ENCODE measurements at places on chromosomes 6 and 20.

GRCh38 chr6:143007646-143008045, 53.0 kb upstream of the AIG1 start:
- no peak overlapping the region for H3K27ac ChIP-seq
- no peak for DNase-seq
- H3K36me3 ChIP-seq, result no peaks in the 10 kb centered on the region
- no peaks in the 10 kb centered on the region for H3K27me3 ChIP-seq
- H3K4me3 ChIP-seq, result no peak overlapping the region

DNA sequence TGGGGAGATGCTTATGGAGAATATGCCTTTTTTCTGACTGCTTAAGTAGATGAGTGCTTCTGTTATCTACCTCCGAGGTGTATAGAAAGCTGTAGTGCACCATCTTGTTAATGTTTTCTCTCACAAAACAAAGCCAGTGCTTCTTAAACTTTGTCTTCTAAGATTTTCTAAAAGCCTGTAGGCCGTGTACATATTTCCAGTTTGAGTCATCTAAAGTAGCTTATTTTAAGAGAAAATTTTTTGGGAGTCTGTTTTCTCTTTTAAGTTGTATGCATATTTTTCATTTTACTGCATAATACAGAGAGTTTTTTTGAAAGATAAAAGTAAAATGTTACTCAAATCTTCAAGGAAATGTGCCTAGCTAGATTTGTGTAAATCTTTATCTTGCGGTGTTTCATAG, 151.7 kb downstream of the GRIK2 start:
- H3K4me1 ChIP-seq, result no peaks in the 10 kb centered on the region
- H3K4me3 ChIP-seq, result no peak overlapping the region
- H3K36me3 ChIP-seq, result no peaks in the 10 kb centered on the region
- no peak for DNase-seq
- no peak overlapping the region for H3K27ac ChIP-seq

DNA sequence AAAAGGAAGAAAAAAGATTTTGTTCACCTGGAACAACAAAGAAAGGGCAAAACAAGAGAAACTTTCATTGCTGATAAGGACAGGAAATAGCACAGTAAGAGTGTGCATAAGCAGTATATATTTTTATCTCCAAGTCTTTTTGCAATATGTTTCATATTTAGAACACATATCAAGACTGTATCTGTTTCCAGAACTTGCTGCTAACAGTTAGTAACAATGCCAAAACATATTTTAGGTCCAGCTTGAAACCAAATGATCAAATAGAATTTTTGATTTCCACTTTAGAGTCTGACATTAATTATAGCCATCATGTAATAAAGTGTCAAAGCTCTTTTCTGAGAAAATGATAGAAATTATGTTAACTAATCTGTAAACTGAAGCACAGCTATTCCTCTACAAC, 143.5 kb upstream of the SUPT3H start:
- H3K27ac ChIP-seq, result no peak overlapping the region
- peaks cover 3% of the 10 kb centered on the region for H3K4me1 ChIP-seq
- no peak for DNase-seq
- no peaks in the 10 kb centered on the region for H3K27me3 ChIP-seq

DNA sequence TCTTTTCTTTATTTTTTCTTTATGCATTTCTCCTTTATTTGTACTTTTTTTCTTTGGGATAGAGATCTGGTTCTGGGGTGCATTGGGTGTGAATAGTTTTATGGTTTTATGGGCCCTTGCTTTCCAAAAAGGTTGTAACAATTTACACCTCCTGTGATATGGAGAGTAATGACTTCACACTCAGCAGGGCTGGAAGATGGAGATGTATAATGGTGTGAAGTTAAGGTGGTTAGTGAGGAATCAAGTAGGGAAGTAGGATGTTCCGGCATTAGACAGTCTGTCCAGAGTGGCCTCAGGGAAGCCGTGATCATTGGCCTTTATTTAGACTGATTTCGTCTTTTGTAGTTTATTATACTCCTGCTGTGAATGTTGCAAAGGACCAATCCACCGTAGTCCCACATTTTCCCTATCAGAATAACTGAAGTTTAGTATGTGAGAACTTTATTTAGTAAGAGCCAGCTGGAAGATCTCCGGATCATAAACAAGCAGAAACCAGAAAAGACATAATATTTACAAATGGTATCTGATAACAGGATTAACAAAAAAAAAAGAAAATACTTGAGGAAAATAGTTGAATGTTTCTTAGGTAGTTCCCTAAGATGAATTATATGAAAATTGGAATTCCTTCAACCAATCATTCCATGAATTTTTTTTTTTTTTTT, 255.5 kb downstream of the TBC1D7 start:
- H3K36me3 ChIP-seq, result no peaks in the 10 kb centered on the region
- peaks cover 15% of the 10 kb centered on the region for H3K27me3 ChIP-seq
- no peak for DNase-seq
- no peak overlapping the region for H3K27ac ChIP-seq
- H3K4me1 ChIP-seq, result peaks cover 2% of the 10 kb centered on the region

DNA sequence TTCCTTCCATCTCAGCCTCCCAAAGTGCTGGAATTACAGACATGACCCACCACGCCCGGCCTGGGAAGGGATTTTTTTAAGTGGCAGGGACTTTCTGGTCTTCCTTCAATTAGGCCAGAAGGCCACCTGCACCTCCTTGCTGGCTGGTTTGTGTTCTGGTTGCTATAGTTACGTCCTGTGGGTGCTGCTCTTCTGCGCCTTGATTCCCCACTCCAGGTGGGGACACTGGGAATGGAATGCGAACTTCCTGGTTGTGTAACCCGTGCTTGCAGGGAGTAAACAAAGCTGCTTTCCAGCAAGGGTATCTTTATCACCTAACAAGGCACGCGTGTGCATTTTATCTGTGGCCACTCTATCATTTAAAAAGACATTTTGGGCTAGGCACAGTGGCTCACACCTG, 117.7 kb downstream of the PLEKHG1 start:
- H3K4me1 ChIP-seq, result peaks cover 9% of the 10 kb centered on the region
- DNase-seq, result no peak
- no peak overlapping the region for H3K4me3 ChIP-seq
- H3K36me3 ChIP-seq, result no peaks in the 10 kb centered on the region
- H3K27ac ChIP-seq, result no peak overlapping the region

DNA sequence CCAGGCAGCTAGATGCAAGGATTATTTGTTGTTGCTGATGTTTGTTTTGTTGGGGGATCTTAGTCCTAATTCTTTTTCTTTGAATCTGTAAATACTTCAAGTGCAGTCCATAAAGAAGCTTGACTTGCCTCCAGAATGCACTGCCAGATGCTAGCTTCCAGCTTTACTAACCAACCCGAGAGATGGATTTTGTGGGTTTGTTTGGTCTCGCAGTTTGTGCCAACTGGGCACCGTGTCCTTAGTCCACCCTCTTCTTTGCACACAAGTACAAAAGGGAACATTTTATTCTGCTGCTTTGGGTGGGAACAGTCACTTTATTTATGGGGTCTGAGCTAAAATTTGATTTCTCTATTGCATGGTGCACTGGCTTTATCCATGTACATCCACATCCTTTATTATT, 212.0 kb downstream of the PLCB1 start:
- H3K4me1 ChIP-seq, result no peaks in the 10 kb centered on the region
- no peaks in the 10 kb centered on the region for H3K27me3 ChIP-seq
- DNase-seq, result no peak
- H3K27ac ChIP-seq, result no peak overlapping the region
- no peaks in the 10 kb centered on the region for H3K36me3 ChIP-seq

DNA sequence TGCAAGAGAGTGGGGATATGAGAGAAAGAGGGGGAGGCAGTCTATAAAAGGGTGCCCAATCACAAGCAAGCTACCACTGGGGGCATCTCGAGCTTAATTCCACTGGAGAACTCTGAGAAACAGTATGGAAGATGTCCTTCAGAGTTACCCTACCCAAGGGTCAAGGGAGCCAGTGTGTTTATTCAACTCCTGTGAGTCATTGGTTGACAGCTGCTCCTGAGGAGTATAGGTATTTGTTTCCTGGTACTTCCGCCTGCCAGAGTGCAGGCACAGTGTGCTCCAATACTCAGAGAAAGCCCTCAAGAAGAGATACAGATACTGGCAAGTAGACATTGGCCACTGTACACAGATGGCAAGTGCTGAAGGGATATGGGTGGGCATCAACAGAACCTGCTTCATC, 49.5 kb downstream of the ARHGAP40 start:
- no peak overlapping the region for H3K27ac ChIP-seq
- no peak overlapping the region for H3K4me3 ChIP-seq
- no peaks in the 10 kb centered on the region for H3K36me3 ChIP-seq
- DNase-seq, result no peak
- peaks cover 9% of the 10 kb centered on the region for H3K4me1 ChIP-seq

DNA sequence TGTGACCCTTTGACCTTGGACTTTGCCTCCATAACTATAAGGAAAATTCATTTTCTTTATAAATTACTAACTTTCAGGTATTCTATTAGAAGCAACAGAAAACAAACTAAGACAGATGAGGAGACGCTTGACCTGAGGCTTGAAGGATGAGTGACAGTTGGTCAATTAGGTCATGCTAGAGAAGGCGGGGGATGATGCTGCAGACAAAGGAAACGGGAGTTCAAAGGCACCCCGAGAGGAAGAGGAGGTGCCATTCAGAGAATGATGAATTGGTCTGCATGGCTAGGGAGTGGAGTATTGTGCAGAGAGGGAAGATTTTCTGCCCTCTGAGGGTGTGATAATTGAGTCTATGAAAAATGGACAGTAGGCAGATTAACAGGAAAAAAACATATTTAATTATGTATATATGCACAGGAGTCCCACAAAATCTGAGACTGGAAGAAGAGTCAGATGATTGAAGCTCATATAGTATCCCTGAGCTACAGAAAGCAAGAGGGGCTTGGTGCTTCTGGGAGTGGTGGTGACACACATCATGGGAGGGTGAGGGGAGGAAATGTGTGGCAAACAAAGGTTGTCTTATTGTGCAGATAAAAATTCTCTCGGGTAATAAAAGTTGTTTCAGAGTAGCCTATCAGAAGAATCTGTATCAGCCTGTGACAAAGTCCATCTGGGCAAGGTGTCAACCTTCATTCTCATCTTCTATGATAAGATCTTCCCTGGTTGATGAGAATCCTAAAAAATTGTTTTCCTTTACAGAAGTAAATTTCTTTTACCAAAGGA, 20.4 kb upstream of the FUCA2 start:
- H3K4me3 ChIP-seq, result no peak overlapping the region
- H3K36me3 ChIP-seq, result peaks cover 1% of the 10 kb centered on the region
- H3K4me1 ChIP-seq, result peaks cover 16% of the 10 kb centered on the region
- DNase-seq, result no peak
- no peaks in the 10 kb centered on the region for H3K27me3 ChIP-seq

GRCh38 chr6:142444376-142444775, 142.6 kb downstream of the ADGRG6 start:
- H3K27me3 ChIP-seq, result peaks cover 3% of the 10 kb centered on the region
- no peak overlapping the region for H3K4me3 ChIP-seq
- no peak for DNase-seq
- no peak overlapping the region for H3K27ac ChIP-seq
- no peaks in the 10 kb centered on the region for H3K4me1 ChIP-seq

DNA sequence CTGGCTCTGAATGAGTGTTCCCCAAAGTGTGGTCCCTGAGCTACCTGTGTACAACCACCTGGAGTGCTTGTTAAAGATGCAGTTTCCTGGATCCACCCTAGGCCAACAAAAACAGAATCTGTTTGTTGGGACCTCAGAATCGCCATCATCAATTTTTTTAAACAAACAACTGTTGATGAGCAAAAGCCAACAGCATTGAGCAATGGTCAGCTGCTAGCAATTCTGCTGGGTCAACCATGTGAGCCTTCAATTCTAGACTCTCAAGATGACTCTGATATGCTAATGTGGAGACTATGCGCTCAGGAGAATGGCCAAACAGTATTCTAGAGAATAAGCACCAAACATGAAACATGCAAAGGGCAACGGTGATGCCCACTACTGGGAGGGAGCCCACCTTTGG, 64.4 kb upstream of the IYD start:
- peaks cover 10% of the 10 kb centered on the region for H3K27me3 ChIP-seq
- H3K36me3 ChIP-seq, result no peaks in the 10 kb centered on the region
- H3K4me1 ChIP-seq, result peaks cover 1% of the 10 kb centered on the region
- DNase-seq, result no peak
- H3K27ac ChIP-seq, result no peak overlapping the region

- H3K27ac ChIP-seq, result no peak overlapping the region
- H3K36me3 ChIP-seq, result peaks cover 5% of the 10 kb centered on the region
- peaks cover 2% of the 10 kb centered on the region for H3K4me1 ChIP-seq
- H3K27me3 ChIP-seq, result no peaks in the 10 kb centered on the region
Observed at GRCh38 chr6:108707328-108707976, 140.8 kb upstream of the ARMC2 start.

DNA sequence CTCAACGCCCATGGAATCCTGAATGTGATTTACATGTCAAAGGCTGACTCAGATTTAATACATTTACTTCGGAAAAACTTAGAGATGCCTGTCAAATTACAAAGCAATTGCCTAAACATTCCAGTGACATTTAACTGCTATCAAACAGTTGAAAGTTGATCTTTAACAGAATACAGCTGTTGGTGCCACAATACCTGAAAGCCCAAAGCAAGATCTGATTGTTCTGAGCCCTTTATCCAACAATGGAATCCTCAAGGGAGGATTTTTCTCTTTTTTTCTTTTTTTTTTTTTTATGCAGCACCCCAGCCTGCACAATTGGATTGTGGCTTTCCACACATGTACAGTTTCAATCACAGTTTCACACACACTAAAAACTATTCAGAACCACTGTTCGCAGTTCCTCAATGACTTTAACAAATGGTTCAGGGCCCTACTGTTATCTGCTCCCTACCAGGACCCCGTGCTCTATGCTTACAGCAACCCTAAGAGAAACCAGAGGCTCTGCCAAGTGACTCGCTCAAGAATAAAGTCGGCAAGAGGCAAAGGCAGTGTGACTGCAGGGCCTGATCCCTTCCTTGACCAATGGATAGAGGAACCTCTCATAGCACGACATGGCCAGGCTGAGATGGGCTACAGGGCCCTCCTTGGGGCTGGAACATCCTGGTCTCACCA, 33.3 kb downstream of the EPB41L2 start:
- DNase-seq, result no peak
- H3K36me3 ChIP-seq, result peaks cover under 1% of the 10 kb centered on the region
- no peak overlapping the region for H3K27ac ChIP-seq
- no peak overlapping the region for H3K4me3 ChIP-seq
- H3K4me1 ChIP-seq, result no peaks in the 10 kb centered on the region

DNA sequence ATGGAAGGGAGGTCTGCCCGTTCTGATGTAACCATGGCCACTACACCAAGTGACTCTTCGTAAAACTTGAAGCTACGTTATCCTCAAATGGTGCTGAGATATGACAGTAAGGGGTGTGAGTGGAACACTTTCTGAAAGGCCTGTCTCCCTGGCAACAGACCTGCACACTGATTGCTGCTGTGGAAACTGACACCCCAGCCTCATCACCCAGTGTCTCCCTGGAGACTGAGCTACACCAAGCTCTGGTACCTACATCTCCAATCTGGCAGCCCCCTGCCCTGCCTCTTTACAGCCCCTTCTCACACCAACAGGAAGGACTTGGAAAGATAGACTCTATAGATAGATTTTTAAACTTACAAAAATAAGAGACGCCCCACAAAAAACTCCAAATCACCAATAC, 13.2 kb downstream of the PI16 start:
- peaks cover 24% of the 10 kb centered on the region for H3K4me1 ChIP-seq
- no peak overlapping the region for H3K4me3 ChIP-seq
- DNase-seq, result no peak
- H3K36me3 ChIP-seq, result peaks cover 21% of the 10 kb centered on the region
- H3K27me3 ChIP-seq, result no peaks in the 10 kb centered on the region

Measured in activated naive CD8-positive, alpha-beta T cell treated with anti-CD3 and anti-CD28 coated beads, Interleukin-2, amount 10 ng/mL, durations not matched to agents 7 days and 5 days (primary cell).